ENCODE measurements at places on chromosomes 7 and 10.
A peak's percentile ranks its signal among the peaks of the same experiment; 100 is the strongest.

DNA sequence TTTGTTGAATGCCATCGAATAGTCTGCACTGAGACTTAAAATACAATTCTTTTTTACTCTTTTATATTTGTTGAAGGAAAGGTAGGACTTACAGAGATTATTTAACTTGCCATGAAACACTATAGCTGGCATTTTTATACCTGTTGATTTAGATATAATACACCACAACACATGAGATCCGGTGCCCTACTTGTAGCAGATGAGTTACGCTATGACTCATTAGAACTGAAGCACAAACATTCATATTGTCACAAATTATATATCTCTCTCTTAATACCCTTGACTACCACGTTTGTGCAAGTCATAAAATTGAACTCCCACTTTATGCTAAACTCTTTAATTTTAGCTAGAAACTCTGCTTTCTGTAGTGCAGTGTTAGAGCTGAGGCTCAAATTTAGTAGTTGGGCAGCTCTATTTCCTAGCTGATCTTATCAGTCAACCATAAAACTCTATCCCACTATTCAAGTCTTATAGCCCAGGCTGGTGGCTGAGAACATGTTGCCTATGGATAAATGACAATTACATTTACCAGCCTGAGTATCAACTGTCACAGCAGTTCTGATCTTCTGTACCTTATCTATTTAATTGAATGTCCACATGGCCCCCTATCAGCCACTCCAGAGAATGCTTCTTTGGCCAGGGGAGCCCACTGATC lies 137.4 kb upstream of the SEMA3D start:
- DNase-seq = no peak

DNA sequence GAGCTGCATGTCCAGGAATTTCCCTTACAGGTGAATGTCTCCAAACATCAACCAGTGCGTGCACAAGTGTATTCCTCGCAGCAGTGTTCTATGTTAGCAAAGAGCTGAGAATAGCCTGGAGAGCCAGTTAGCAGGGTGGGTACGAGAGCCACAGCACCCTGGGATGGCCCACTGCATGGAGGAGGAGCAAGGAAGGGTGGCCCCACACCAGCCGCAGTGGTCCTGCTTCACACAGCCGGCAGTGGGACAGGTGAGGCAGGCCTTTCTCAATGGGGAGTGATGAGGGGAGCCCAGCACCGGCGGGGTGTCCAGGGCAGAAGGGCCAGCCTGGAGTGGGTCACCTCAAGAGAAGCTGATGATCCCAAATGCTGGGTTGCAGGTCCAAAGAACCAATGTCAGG lies 240.7 kb downstream of the TCERG1L start:
- DNase-seq = no peak

- no peak for DNase-seq
Observed at GRCh38 chr10:45454262-45454661, 80.2 kb downstream of the ALOX5 start.

DNA sequence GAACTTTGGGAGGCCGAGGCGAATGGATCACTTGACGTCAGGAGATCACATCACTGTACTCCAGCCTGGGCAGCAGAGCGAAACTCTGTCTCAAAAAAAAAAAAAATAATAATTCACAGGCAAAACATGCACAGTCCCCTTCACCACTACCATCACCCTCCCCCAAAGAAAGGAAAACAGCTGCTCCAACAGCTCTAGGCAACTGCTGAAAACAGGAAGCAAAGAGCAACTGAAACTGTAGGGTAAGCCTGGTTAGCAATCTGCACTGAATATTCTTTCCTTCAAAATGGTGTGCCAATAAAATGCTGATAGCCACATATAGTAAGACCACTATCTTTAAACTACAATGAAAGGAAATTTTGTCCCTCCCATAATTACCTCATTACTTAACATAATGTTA lies 11.8 kb downstream of the NT5C2 start:
- no peak for DNase-seq

DNA sequence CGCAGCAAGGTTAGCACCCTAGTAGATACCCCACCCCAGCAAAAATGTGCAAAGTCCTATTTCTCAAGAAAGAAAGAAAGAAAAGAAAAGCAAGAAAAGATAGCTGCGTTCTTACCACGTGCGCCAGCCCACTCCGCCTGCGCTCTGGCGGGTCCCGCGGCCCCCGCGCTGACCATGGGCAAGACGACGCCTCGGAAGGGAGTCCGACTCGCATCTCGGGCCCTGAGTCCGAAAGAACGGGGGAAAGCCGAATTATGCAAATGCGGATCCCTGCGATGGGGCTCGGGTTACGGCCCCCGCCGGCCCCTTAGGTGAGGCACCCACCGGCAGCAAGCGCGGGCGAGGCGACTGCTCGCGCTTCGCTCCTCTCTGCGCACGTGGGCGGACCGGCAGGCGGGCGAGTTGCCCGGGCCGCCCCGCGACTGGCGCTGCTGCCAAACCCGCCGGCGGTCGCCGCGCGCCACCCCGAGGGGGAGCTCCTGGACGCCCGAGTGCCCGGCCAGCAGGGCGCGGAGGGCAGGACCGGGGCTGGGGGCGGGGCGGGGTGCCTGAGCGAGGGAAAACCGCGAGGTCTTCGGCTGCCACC lies 2.4 kb upstream of the EGR2 start:
- DNase-seq = no peak

- DNase-seq = peak; percentile 23
Observed at GRCh38 chr10:74118804-74119203, 31.8 kb downstream of the AP3M1 start.

DNA sequence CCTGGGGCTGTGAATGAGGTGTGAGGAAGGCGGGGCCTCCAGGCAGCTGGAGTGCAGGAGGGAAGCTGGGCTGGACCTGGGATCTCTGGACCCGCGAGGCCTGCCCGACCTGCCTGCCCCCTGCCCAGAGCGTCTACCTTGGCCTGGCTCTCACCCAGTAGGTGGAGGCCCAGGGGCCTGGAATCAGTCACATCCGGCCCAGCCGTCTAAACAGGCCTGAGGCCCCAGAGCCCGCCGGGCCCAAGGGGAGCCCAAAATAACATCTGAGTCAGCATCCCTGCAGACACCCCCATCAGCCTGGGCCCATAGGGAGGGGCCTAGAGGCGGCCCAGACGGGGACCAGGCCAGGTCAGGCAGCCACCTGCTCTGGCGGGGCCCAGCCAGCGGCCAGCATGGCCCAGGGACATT lies 15.1 kb upstream of the ELN start:
- DNase-seq = no peak

DNA sequence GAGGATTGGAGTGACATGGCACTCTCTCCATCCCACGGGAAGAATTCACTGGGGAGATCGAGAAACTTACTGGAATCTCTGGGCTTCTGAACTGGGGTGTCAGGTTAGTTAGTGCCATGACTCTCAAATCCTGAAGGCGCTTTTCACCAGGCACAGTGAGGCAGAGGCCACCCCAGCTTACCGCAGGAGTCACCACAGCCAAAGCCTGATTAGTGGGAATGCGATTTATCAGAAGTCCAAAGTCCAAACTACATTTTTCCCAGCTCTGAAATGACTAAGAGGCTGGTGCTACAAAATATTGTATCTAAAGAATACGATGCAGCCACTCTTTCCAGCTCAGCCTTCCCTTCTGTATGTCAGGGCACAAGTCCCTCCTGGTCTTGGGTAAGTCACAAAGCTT lies 334.8 kb upstream of the SHH start:
- DNase-seq = no peak

GRCh38 chr7:36114355-36114754 lies 38.7 kb upstream of the EEPD1 start:
- no peak for DNase-seq

DNA sequence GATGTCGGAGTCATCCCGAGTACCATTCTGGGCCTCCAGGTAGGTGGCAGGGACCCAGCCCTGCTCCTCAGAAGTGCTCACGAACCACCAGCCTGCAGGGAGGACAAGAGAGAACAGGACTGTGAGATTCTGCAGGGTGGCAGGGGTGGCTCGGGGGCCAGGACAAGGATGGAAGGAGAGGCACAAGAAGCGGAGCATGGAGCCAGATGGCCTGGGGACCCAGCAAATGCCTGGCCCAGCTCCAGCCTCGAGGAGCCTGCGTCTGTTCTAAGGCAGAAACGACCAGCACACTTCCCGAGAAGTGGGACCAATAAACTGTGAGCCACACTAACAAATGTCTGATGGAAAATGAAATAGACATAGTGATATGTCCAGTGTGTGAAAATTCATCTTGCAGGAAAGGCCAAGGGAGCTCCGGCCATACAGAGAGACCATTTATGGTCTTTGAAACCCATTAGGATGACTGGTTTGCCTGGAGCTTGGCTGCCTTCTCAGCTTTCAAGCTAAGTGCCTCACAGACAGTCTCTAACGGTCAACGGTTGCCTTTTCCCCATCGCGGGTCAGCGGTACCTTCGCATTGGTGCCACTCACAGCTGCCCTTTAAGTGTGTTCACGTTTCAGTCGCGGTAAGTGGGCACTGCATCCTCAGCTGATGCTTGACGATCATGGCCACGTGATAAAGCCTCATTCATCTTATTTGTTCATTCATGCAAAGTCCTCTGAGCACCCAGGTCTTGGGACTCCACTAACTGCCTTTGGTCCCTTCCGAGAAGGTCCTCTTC lies 133.8 kb downstream of the NEURL1 start:
- DNase-seq = no peak

GRCh38 chr7:41730161-41730560 lies 27.3 kb upstream of the INHBA start:
- DNase-seq = no peak

- no peak for DNase-seq
Observed at GRCh38 chr7:28246921-28247461, 66.4 kb upstream of the JAZF1 start.

DNA sequence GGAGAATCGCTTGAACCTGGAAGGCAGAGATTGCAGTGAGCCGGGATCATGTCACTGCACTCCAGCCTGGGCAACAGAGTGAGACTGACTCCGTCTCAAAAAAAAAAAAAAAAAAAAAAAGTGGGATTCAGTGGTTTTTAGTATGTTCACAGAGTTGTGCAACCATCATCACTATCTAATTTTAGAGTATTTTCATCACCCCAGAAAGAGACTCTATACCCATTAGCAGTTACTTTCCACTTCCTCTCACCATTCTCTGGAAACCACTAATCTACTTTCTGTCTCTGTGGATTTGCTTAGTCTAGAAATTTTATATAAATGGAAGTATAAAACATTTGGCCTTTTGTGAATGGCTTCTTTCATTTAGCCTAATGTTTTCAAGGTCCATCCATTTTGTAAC lies 113.4 kb downstream of the ST7 start:
- DNase-seq = no peak

- no peak for DNase-seq
Observed at GRCh38 chr7:23093546-23093945, 12.0 kb upstream of the KLHL7 start.

DNA sequence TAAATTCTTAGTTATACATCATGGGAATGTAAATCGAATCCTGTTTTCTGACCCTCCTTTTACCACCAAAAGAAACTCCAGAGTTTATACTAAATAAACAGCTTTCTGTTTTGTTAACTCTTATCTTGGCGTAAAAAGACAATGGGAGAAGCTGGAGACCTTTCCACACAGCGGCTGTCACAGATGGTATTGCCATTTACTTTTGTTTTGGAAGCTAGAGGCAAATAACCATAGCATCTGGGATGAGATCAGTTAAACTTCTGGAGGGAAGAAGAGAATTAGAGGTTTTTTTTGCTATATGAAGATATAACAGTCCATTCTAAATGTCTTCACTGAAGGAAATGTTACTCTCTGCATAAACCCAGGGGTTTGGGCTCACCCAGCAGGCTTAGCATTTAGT lies 258.9 kb downstream of the REEP3 start:
- DNase-seq = no peak

GRCh38 chr10:126499744-126500143 lies 111.5 kb upstream of the ADAM12 start:
- DNase-seq = no peak

DNA sequence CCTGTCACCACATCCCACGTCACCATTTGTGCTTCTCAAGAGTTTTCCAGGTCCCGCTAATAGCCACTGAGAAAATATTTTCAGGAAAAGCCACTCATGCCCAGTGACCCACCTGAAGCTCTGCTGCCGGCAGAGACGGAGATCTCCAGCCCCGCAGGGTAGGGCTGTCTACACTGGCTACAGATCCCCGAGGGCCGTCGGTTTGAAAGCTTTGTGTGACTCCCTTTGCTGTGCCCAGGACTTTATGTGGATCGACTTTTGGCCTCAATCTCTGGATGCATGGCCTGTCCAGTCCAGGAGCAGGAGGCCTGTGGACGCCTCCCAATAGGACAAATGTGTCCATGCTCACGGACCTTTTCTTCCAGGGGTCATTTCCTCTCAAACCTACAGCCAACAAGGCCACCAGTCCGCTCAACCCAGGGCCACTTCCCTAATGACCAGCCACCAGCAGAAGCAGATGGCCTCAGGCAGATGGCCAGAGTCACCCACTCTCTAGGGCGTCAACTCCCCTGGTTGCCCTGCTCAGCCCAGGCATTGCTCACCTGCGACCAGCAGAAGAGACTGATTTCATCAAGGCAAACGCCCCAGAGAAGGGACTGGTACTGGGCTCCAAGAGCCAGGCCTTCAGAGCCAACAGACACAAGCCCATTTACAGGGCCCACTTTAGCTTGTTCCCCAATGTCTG lies 76.4 kb downstream of the OAT start:
- no peak for DNase-seq

DNA sequence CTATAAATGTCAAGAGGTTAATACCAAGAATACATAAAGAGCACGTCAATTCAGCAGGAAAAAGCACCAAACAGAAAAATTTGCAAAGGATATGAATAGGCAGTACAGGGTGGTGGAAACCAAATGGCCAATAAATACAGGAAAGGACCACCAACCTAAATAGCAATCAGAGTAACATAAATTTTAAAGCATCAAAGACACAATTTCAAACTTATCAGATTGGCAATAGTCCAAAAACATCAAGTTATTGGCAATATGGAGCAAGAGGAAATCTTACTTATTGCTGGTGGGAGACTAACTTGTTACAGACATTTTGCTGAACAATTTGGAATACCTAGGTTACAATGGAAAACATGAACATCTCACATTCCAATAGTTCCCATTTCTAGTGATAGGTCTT lies 24.1 kb downstream of the SYPL1 start:
- no peak for DNase-seq

- DNase-seq = peak; percentile 27
Observed at GRCh38 chr10:22821501-22821900, 106.4 kb upstream of the ARMC3 start.

GRCh38 chr7:2438775-2439174 lies 35.4 kb downstream of the CHST12 start:
- no peak for DNase-seq

DNA sequence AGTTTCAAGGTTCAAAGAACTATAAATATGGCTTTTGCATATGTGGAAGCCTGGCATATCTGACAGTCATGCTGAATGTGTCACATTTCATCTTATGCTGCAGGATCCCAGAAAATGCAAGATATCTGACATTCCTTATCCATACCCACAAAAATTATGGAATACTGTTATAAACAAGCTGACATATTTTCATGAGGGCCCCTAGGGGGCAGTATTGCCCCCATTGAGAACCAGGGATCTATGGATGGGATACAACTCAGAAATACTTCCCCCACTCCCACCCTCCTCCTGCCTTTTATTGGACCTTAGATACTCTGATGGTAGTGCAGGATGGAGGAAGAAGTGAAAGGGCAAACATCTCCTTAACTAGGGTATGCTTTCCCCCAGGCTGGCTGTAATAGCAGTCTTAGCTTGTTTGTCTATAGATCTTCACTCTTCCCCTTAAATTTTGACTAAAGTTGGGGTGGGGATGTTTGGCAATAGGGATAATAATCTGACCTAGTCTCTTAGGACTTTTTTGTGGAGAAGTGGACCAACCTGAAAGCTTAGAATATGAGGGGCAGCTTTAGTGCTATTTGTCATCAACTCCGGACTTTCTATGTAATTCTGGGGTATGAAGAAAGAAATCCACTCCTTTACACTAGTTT lies 3.5 kb upstream of the GNGT1 start:
- DNase-seq = peak; percentile 84

- no peak for DNase-seq
Observed at GRCh38 chr7:129122751-129123509, 21.6 kb upstream of the TSPAN33 start.
